ENCODE measurements at places on chromosomes 5 and 9.

- DNase-seq, result peak; percentile 18
These were observed 71.8 kb upstream of the MAMDC2 start for GRCh38 chr9:69971643-69972449.

GRCh38 chr9:134181648-134182034, 17.3 kb upstream of the RNU6ATAC start:
- no peak for DNase-seq

DNA sequence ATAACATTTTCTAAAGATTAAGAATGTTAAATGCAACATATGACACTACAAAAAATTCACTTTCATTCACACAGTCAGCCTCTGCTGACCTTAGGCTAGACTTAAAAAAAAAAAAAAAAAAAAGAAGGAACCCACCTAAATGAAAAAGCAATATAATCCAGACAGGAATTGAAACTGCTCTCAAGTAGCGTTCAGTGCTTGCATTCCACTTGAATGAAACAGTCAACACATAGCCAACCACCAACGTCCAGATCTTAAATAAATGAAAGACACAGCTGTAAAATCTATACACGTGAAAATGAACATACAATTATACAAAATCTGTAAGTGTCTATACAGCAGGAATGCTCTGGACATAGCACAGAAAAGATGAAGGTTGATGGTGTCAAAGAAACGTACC, 11.4 kb downstream of the TMEM245 start:
- no peak for DNase-seq

- DNase-seq, result no peak
These were observed 3.5 kb downstream of the IFNA2 start for GRCh38 chr9:21381448-21382339.

DNA sequence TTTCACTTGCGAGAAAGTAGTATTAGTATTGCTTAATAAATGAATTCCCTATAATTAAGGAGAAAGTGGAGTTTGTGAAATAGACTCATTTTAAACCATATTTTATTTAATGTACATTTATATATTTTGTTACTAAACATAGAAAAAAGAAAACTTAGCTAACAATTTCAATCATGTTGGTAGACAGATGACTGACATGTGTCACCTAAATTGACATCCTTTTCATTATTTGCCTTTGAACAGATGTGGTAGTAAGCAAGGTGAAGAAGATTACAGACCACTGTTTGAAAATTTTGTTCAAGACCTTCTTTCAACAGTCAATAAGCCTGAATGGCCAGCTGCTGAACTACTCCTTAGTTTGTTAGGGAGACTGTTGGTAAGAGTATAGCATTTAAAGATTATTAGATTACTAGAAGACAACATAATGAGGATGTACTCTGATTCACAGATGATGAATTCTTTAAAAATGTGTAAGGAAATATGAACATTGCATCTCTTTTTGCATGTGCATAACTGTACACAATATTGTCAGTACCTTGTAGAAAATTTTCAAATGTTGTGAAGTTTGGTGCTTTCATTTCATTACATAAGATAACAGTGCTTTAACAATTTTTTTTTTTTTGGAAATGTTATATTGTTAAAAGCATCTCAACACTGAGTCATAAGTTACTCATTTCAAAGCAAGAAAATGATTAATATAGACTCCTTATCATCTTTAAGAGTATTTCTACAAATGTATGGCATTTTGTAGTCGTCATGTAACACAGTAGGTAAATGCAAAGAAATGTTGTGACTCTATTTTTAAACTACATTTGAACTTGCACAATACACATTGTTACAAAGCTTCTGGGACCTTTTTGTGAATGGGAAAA, 139.5 kb downstream of the NIPBL start:
- DNase-seq, result no peak

DNA sequence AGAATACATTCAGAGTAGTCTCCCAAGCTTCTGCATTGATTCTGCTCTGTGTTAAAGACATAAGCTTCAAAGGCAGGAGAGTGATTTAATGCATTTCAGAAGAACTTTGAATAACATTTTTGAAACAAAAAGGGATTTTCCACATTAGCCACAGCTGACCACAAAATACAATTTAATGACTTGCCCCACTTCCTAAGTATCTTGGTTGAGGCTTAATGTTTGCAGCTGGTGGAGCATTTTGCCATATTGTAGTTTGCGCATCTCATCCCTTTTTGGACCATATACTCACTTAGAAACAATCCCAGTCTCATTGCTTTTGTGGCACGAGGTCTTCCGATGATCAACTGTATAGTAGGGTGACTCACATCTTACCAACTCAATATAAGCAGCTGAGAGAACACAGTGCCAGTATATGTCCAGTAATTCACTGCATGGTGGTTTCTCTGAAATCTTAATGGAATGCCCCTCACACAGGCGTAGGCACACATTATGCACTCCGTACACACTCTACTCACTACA, 455.8 kb upstream of the PTGER4 start:
- DNase-seq, result peak; percentile 21

- no peak for DNase-seq
These were observed 58.3 kb downstream of the HMGCR start for GRCh38 chr5:75395277-75395676.

DNA sequence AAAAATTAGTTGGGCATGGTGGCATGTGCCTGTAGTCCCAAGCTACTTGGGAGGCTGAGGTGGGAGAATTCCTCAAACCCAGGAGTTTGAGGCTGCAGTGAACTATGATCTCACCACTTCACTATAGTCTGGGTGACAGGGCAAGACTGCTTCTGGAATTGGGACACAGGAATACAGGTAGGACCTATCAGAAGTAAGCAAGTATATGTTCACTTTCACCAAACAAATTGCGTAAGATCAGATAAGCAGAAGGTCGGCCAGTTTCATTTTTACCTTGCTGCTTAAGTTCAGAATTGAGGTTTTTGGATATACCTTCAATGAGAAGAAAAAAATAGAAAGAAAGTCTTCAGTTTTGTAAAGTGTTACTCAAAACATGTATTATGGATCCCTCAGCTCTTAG, 171.7 kb downstream of the MAT2B start:
- no peak for DNase-seq

GRCh38 chr5:93278896-93279295, 302.1 kb downstream of the NR2F1-AS1 start:
- no peak for DNase-seq

DNA sequence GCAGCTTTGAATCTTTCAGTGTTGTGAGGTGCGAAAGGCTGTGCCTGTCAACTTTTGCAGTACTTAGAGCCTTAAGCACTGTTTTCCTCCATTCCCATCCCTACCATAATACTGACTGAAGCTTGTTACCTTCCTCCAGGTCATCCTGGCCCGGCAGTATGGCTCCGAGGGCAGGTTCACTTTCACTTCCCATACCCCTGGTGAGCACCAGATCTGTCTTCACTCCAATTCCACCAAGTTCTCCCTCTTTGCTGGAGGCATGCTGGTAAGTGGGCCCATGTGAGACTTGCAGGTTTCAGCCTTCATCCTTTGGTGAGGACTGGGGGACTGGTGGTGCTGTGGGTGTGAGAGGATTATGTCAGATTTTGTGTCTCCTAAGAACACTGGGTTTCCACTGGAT, 1.5 kb downstream of the TMED9 start:
- no peak for DNase-seq

DNA sequence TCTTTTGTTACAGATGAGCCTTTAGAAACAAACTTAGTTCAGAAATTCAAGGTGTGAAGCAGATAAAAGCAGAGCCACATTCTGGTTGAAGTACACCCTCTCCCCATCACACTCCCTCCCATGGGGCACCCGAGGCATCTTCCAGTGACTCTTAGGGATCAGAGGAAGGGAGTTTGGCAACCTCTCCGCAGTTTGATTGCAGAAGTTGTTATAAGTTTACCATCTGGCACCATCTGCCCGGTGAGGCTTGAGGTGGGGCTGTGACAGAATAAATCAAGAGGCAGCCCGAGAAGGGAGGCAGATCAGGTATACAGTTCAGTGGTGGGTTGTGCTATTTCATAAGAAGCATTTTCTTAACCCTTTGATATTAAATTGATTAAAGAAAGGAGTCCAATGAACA, 458.6 kb upstream of the CLINT1 start:
- DNase-seq, result no peak

DNA sequence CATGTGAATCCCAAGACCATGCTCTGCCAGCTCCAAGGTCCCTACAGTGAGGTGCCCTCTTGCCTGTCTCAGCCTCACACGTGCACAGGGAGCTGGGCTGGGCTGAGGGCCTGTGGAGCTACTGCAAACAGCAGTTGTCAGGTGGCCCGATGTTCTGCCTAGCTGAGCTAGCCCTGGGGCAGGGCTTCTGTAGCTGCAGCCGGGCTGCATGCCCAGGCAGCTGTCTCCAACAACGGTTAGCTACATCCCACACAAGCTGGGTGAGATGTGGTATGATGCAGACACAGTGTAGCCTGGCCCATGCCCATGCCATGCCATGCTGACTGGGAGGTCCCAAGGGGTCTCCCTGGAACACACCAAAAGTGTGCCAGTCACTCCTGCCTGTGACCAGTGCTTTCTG, 62.0 kb downstream of the MACROH2A1 start:
- no peak for DNase-seq

DNA sequence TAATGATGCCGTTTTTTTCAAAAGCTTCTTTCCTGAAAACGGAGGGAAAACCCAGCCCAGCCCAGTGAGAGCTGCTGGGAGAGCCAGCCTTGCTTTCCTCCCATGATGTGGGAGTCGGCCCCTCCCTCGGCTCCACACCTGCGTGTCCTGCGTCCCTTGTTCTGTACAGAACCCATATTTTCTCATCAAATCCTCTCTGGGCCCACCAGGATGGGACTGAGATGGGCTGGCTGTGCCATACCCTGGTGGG, 8.9 kb downstream of the FLT4 start:
- no peak for DNase-seq

GRCh38 chr9:130156672-130157071, 15.5 kb upstream of the NCS1 start:
- DNase-seq, result no peak

DNA sequence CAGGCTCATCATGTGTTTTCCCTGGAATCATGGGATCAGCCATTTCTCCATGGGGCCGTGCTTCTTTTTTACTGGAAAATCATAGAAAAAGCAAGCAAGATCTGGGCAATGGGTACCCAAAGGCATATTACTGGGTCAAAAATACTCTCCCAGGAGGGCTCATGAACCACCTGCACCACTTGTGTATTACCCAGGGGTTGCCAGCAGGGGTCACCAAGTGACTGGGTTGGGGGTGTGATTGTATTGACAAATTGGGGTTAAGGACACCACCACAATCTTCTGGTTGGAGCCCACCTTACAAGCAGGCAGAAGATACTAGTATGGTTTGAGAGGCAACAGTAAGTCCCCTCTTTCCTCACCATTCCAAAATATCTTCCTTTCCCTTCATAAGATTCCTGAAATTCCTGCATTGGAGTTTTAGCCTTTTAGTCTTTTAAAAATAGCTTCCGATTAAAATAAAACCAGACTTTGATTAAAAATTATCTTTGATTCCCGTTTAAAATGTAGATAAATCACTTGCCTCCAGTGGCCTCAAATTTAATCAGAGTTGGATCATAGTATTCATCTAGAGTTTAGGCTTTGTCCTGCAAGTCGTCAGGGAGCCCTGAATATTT, 603.3 kb downstream of the KIF4B start:
- peak; percentile 25 for DNase-seq

DNA sequence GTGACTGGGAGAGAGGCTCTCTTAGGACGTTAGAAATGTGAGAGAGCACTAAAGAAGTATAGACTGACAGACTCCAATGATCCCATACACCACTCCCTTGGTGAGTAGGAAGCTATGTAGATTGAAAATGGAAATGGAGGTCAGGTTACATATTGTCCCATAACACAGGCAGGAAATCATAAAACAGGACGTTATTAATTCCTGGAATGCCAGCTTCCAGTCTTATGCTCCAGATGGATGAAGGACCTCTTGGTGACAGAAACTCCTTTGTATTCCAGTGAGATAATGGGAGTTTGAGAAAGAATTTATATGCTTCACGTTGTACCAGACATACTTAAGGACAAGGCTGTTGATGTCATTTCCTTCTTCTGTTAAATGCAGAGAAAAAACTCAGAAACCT, 338.2 kb upstream of the ITGA1 start:
- DNase-seq, result no peak

DNA sequence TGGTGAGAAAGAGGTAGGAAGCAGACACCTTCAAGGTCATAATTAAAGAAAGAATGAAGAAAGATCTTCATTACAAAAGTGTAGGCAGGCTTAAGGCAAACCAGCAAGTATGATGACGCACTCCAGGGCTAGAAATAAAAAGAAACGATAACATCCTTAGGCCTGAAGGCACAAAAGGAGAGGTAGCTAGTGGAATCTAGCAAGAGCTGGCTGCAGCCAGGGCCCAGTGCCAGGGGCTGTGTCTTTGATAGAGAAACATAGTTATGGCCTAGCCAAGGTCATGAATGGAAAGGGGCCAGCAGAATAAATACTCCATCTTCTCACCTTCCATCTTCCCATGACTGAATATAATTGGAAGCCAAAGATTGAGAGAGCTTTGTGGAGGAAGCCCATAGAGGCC, 6.8 kb upstream of the SH3TC2 start:
- no peak for DNase-seq

DNA sequence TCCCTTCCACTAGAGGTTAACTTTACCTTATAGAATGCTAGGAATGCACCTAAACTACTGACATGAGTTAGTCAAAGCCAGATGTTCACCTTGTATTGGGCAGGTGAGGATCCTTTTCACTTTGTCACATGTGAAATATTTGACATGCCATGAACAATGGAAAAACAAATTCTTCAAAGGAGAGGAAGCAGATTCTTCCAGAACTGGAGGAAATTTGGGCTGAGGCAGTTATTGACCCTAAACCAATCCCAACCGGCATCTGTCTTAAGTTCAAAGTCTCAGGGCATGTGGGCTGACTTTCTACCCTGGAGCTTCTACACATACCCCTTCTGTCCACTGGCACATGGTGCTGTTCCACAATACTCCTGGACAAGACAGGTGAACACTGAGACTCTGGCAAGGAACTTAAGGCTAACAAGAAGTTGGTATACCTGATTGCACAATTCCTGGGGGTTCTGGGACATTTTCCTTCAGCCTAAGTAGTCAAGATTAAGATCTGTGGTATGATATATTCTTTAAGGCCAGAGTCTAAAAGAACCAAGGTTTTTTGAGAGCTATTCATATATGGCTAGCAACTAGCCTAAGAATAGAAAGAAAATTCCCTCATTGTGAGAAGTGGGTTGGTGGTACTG, 2.6 kb downstream of the VLDLR start:
- DNase-seq, result no peak

DNA sequence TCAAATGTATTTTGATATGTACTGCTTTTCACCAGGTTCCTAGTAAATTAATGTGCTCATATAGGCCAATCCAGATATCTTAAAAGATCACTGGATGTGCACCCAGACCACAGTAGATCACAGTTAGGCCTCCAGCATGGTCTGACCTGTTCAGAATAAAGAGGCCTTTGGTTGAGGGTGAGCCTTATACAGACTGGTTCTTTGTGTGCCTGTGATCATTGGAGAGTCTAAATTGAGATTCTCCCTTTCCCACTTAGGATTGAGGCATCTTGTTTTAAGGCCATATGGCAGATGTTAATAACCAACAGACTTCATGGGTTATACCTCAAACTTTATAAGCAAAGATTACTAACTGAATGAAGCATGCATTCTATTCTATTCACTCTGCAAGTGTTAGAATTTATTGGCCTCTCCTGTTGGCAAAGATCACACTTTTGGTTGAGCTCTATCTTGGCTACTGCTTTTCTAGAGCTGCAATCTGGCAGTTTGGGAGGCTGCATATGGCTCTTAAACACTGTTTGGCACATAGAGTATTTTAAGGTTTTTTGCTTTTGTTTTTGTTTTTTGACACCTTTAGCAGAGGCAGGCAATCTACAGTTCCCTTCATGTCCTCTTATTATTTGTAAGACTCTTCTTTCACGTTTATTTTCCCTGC, 8.5 kb downstream of the CHSY3 start:
- DNase-seq, result no peak

GRCh38 chr9:123825342-123826060, 104.4 kb downstream of the DENND1A start:
- DNase-seq, result no peak

All from stimulated activated CD8-positive, alpha-beta memory T cell treated with anti-CD3 and anti-CD28 coated beads, Interleukin-15, amount 100 ng/mL, for 48 hours (primary cell).